ENCODE measurements at places on chromosomes 1 and 21.

DNA sequence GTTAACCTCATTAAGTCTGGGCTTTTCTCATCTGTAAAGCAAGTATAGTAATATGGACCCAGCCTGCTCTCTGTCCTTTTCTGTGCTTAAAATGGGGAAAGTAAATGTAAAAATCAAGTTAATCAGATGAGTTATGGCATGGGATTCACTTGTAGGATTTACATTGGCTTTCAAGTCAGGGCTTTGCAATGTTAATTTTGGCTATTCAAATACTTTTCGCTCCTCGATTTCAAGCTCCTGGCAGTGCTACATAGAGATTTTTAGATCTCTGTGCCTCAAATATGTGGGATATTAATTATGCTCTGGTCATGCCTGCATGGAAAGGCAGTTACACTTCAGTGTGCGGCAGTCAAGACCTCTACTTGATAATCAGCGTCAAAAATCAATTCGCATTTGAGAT, 709.8 kb downstream of the LTN1 start:
- DNase-seq = no peak

DNA sequence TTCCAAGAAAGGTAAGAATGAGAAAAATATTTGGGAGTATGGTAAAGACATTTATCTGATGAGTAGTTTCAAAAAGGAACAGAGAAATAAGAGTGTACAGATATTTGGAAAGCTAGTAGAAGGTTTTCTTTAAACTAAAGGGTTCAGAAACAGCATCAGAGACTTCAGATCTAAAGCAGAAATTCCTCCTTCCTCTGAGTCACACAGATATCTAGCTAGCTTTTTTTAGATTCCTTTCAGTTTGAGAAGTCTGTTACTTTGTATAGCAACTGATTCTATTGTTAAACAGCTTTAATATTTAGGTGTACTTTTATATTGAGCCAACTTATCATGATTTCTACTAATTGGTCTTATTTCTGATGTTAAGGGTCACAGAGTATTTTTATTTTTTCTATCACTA, 4.7 kb downstream of the AMY2B start:
- DNase-seq = no peak

- no peak for DNase-seq
Measured at GRCh38 chr21:16891821-16892220, 621.0 kb upstream of the CXADR start.

GRCh38 chr1:228000416-228000815, 6.4 kb upstream of the WNT3A start:
- no peak for DNase-seq

DNA sequence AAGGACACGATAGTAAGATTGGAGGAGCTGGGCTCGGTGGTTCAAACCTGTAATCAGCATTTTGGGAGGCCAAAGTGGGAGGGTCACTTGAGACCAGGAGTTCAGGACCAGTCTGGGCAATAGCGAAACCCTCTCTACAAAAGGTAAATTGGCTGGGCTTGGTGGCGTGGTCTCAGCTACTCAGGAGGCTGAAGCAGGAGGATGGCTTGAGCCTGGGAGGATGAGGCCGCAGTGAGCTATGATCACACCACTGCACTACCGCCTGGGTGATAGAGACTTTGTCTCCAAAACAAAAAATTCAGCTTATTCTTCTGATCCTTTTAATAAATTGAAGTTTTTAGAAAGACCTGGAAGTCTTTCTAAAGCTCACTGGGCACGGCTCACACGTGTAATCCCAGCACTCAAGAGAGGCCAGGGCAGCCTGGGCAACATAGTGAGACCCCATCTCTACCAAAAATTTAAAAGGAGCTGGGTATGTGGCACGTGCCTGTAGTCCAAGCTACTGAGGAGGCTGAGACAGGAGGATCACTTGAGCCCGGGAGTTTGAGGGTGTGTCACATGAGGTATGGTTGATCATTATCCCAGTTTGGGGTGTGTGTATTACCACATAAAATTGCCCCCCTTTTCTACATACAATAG, 15.3 kb downstream of the MASP2 start:
- no peak for DNase-seq

GRCh38 chr1:103448560-103448959, 76.9 kb upstream of the RNPC3 start:
- DNase-seq = no peak

DNA sequence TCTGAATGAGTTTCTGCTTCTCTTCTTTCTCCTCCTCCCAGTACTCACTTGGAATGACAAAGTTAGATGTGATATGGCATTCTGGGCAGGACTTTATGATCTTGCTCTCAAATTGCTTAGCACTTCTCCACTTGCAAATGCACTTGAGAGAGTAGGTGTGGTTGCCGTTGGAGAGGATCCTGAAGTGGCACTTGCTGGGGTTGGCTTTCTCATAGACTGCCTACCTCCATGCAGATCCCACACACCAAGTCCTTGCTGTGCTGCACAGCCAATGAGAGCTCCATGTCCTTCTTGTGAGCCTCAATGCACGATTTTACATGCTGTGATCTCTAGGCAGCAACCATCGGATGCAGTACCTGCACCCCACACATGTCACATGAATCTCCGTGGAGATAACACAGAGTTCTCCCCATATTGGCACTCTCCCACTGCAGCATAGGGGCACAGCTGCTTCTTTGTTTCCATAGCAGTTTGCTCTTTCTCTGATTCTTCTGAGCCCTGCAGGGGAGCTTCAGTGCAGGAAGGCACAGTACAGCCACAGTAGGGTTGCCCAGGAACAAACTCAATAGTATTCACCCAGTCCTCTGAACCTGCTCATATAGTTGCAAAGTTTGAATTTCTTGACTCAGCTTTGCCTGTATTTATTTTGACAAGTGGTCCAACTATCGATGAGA, 45.2 kb downstream of the ZNF691 start:
- no peak for DNase-seq

GRCh38 chr1:40722622-40723021, 31.1 kb downstream of the NFYC start:
- no peak for DNase-seq

- no peak for DNase-seq
Measured at GRCh38 chr1:201020040-201020591, 3.4 kb downstream of the KIF21B start.

GRCh38 chr1:206472886-206473285, 2.6 kb downstream of the IKBKE start:
- no peak for DNase-seq

- DNase-seq = no peak
Measured at GRCh38 chr21:31184459-31184858, 146.2 kb upstream of the KRTAP19-8 start.

DNA sequence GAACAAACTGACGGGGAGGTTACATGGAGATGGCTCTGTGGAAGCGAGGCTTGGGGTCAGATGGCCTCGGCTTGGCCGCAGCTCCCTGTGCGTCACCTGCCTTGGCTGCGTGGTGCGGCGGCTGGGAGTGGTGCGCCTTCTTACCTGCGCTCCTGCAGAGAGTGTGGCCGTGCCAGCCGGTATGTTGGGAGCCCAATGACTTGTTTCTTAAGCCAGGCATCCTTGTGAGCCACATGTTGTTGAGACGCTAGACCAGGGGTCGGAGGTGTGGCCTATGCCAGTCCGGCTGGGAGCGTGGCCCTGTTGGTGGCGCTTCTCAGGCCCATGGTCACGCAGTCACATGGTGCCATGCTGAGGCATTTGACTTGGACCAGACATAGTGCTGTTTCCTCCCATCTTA, 10.5 kb downstream of the SLX9 start:
- DNase-seq = no peak

DNA sequence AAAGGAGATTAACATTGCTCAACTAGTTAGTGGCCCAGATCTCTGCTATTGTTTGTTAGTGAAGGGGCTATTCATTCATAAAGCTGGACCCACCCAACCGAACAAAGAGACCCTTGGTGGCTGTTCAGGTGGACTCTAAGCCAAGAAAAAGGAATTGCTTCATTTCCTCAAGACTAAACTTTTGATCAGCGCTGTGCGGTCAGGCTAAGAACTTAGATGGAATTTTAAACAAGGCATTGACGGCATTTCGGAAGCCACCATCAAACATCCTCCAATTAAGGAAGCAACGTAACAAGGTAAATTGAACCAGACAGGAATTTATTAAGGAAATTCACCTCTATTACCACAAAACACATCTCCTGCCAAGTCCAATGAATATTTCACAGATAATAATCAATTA, 19.9 kb upstream of the SHCBP1L start:
- DNase-seq = no peak

- DNase-seq = no peak
Measured at GRCh38 chr1:192903142-192903541, 94.3 kb downstream of the RGS2 start.

DNA sequence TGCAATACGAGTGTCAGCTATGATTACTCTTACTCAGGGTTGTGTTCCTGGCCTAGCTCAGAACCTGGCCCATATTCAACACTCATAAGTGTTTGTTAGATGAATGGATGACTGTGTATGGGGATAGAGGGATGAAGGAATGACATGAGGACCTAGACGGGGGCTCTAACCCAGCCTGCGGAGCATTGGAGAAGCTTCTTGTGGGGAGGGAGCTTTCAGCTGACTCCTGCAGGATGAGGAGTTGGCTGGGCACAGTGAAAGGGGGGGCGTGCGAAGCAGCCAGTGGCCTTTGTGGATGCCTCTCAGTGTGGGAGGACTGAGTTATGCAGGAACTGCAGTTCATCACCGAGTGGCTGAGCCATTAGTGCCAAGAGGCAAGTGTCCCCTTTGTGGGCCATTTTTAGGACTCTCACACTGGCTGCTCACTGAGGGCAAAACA, 1.2 kb upstream of the EXTL1 start:
- no peak for DNase-seq

GRCh38 chr1:158117854-158118704, 62.6 kb upstream of the CD1D start:
- no peak for DNase-seq

DNA sequence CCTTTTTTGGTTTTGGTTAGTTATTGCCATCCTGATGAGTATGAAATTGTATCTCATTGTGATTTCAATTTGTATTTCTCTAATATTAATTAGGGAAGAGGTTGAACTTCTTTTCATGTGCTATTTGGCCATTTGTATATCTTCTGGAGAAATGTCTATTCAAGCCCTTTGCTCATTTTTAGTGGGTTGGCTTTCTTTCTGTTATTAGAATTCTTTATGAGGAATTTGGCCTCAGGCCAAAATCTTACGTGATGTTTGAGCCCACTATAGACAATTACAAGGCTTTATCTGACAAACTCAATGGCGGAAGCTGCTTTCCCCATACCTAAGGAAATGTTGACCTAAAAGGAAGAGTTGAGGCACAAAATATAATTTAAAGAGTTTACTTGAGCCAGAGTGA, 32.9 kb downstream of the IVNS1ABP start:
- no peak for DNase-seq

DNA sequence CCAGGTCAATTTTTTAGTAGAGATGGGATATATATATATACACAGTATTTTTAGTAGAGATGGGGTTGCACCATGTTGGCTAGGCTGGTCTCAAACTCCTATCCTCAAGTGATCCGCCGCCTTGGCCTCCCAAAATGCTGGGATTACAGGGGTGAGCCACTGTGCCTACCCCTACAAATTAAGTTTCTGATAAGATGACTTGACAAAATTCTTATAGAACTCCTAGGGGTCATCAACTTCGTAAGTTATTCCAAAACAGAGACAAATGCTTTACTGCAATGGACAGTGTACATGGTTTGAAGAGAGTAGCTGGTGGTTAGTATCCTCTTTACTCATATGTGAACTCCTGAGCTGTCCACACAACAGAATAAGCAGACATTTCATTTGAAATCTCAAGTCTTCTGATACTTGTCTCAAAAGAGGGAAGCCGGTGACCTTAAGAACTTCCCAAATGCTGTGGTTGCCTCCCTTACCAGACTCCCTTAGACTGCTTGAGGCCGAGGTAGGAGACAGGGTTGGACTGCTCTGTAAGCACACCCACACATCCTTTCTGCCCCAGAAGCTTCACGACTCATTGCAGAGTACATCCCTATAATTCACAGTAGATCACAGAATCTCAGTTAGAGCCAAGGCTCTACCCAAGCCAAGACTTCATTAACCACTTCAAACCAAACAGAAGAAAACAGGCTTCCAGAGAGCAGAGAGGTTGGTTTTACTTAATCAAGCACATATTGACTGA, 244.1 kb upstream of the IRF2BP2 start:
- DNase-seq = no peak

DNA sequence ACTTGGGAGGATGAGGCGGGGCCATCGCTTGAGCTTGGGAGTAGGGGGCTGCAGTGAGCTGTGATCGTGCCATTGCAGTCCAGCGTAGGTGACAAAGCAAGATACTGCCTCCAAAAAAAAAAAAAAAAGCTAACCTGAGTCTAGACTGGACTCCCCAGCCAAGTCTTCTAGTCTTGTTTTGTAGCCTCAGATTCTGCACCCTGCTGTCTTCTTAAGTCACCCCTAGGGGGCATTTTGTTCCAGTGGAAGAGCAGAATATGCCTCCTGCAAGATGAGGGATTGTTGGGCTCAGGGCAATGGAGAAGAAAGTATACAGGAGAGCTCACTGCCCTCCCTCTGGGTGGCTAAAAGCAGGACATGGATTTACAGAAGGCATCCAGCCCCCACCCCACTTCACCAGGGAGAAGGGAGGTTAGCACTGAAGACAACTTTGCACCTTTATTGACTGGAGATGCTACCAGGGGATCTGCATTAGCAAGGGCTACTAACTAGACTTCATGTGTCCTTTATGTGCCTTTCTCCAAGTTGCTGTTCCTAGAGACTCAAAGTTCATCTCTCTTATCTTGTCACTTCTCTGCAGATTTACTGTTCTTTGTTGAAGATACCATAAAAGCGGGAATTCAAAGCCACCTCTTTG, 15.3 kb upstream of the RNF187 start:
- peak; percentile 52 for DNase-seq

GRCh38 chr1:27522432-27523336, 32.7 kb upstream of the WASF2 start:
- peak; percentile 73 for DNase-seq

DNA sequence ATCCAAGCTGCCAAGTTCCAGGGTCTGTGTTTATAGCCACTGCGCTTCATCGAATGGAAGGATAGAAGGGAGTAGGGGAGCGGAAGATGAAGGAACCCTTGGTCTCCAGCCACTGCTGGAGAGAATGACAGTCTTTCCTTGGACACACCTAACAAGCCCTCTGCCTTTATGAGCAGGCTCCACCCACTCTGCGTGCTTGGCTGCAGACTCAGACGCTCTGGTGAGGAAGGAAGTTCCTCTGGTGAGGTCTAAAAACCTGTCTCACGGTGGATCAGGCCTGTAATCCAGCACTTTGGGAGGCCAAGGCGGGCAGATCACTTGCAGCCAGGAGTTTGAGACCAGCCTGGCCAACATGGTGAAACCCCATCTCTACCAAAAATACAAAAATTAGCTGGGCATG, 55.4 kb downstream of the MATN1 start:
- peak; percentile 38 for DNase-seq

GRCh38 chr1:207018707-207019106, 13.8 kb downstream of the C1orf116 start:
- DNase-seq = no peak

DNA sequence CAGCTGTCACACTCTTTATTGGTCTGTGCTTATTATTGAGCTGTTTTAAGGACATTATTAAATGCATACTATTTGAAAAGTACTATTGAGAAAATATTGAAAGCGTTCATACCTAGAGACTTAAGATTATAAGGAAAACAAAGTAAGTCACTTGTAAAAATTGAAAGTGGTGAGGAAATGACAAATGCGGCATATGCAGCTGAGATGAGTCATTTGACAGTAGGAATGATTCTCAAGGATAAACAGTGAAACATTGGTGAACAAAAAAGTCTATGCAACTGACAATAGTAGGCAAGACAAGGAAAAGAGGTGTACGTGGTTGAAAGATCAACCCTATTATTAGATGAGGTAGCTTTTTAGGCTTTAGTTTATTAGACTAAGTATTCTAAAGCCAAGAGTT, 82.6 kb upstream of the MAP10 start:
- DNase-seq = no peak

All from DMS153 (cell line).